AG04449 (cell line): ENCODE measurements at places on chromosomes 1 and 21.

GRCh38 chr1:177341773-177342172 lies 171.0 kb downstream of the BRINP2 start:
- DNase-seq = no peak

DNA sequence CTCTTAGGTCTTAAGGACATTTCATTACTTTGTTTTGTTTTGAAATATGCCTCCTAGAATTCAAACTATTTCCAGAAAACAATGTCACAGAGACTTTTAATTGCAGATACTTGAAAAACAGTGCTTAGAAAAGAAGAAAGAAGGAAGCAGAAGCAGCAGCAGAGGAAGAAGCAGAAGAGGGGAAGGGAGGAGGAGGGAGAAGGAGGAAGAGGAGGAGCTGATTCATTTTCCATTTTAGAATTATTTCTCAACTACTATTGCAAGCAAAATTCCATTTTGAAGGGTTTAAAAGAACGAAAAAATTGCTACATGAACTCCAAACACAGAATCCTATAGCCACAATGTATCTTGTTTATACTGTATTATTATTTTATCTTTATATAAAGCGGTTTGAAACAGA lies 13.9 kb downstream of the RC3H1 start:
- DNase-seq = no peak

DNA sequence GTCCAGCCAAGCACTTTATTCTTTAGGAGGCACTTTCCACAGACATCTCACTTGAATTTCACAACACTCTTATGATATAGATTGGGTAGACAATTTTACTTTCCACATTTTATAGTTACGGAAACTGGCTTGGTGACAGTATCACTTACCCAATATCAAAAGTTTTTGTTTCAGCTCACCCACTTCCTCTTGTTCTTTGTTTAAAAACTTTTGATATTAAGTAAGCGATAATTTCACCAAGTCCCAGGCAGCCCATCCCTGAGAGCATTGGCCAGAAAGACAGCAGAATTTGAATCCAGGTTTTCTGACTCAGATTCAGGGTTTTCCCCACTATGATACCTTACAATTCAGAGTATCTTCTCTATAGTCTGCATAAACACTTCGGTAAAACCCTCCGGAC lies 60.0 kb downstream of the LRIG2 start:
- no peak for DNase-seq

DNA sequence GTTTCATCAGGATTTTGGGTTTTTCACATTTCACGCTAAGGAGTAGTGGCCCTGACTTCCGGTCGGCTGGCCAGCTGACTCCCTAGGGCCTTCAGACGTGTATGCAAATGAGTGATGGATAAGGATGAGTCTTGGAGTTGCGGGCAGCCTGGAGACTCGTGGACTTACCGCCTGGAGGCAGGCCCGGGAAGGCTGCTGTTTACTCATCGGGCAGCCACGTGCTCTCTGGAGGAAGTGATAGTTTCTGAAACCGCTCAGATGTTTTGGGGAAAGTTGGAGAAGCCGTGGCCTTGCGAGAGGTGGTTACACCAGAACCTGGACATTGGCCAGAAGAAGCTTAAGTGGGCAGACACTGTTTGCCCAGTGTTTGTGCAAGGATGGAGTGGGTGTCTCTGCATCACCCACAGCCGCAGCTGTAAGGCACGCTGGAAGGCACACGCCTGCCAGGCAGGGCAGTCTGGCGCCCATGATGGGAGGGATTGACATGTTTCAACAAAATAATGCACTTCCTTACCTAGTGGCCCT lies 23.1 kb upstream of the TNFRSF1B start:
- DNase-seq = peak; percentile 77

GRCh38 chr1:58248791-58249190 lies 297.7 kb downstream of the OMA1 start:
- no peak for DNase-seq

DNA sequence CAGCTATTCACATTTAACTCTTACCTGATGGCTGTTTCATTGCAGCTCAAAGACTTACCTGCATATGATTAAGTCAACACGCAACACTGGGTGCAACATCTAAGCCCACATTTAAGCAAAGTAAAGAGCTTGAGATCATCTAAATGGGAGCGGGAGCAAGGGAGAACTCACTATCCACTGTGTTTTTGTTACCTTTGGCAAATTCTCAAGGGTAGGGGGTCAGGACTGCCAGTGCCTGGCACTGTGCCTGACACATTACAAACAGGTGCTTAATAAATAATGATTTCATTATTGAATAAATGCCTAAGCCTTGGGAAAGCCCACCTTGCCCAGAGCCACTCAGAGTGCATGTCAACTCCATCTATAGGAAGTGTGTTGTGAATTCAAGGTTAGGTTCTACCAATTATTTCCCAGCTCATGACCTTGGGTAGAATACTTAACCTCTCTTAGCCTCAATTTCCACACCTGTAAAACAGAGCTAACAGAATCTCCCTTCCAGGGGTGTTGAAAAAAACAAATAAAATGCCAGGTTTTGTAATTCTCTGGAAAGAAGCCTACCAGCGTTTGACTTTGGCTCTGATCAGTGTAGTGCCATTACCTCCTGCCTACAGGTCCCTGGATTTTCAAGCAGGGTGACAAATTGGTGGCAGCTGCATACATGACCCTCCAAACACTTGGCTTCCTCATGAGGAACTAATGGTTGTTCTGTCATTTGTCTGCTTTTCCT lies 109.7 kb downstream of the TGFBR3 start:
- no peak for DNase-seq

DNA sequence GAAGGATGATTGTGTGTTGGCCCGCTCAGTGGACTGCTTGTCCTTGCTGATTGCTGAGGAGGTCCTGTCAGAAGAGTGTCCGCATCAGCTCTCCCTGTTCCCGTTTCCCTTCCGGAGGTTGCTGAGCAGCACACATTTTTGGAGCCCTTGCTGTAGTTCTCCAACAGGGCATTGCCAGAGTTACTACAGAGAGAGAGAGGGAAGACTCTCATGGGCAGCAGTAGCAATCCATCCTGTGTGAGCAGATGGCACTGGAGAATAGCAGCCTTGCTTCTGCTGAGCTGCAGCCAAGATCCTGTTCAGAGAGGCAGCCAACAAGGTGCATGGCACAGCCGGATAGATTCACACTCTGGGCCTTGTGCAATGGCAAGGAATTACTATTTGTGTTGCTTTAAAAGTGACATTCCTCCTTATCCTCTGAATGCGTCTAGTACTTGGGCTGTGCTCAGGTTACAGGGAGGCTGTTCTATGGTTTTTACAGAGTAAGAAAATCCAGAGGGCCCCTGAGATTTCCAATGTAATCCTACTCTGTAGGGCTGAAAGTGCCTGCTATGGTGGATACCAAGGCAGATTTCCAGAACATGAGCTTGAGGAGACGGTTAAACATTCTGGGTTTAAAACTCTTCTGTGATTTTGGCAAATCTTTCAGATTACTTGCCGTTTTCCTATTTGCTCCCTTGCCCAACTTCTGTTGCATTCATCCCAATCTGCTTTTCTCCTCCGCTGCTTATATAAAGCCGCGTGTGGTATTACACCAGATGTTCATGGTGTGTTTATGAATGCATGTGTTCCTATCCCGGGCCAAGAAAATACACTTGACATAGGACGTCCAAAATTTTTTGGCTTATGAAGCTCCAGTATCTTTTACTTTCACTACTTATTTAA lies 27.4 kb downstream of the AK4 start:
- no peak for DNase-seq

DNA sequence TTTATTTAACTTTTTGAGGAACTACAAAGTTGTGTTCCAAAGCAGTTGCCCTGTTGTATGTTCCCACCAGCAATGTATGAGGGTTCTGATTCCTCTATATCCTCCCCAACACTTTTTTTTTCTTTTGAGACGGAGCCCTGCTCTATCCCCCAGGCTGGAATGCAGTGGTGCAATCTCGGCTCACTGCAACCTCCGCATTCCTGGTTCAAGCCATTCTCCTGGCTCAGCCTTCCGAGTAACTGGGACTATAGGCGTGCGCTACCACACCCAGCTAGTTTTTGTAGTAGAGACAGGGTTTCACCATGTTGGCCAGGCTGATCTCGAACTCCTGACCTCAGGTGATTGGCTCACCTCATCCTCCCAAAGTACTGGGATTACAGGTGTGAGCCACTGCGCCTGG lies 60.4 kb upstream of the ENAH start:
- DNase-seq = no peak

DNA sequence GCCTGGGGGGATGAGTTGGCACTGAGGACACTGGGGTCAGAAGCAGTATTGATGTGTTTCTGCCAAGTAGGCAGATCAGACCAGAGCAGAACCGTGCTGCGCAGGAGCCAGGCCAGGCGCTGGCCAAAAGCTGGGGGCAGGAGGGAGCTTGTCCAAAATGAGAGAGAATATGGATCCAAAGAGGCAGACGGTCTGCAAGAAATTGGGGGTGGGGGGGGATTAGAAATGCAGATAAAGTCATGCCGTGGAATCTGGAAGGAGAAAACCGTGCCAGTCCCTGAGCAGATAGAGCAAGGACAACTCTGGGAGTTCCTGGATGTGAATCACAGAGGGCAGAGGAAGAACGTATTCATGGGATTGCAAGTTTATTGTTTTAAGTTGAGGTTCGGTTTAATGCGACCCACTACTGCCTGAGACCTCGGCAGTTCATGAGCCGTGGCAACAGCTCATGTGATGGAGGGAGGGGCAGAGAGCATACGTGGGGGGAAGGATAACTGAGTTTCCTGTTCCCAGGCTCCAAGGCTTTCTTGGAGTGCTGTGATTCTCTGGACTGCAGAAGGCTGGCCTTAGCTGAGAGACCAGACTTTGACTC lies 224.0 kb downstream of the FGGY start:
- peak; percentile 21 for DNase-seq

GRCh38 chr1:90176530-90176929 lies 181.6 kb downstream of the ZNF326 start:
- DNase-seq = no peak

GRCh38 chr1:27292106-27292505 lies 29.9 kb upstream of the TMEM222 start:
- DNase-seq = no peak

GRCh38 chr21:45284456-45284741 lies 3.3 kb downstream of the POFUT2 start:
- DNase-seq = no peak

GRCh38 chr1:58713841-58714240 lies 14.0 kb upstream of the MYSM1 start:
- DNase-seq = no peak

- DNase-seq = no peak
Observed at GRCh38 chr21:39108291-39109162, 74.7 kb downstream of the PSMG1 start.

- no peak for DNase-seq
Observed at GRCh38 chr21:25822981-25823380, 88.2 kb downstream of the GABPA start.

DNA sequence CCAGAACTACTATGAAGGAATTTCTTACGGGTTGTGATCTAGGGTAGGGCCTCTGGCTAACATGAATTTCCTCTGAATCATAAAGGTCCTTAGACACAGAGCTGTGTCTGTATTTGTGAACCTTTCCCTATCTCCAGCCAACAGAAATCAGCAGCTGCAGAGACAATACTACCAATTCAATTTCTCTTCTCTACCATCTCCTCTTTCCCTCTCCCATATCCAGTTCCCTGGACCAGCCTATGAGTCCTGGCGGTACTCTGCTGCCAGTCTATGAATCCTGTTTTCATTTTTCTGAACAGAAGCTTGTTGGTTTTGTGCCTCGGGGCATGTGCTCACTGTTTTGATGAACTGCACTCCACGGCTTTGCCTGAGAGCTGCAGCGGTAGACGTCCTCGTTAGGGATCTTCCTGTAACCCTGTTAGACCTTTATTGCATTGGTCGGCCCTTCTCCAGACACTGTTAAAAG lies 458.0 kb upstream of the VAMP3 start:
- DNase-seq = no peak

DNA sequence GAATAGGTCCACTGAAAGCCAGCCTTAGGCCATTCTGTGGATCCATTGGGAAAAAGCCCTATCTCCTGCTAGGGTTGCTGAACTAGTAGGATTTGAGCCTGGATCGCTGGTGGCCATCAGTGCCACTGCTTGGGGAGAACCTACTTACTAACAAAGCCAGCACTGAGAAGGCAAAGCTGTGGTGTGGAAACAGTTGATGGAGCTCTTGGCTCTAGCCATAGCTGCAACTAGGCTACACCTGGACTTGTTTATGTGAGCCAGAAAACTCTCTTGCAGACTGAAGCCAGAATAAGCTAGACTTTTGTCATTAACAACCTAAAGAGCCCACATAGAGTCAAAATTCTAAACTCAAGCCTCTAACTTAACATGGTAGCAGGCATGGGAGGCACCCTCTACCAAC lies 20.7 kb downstream of the DAB1 start:
- no peak for DNase-seq

- DNase-seq = no peak
Observed at GRCh38 chr1:31055953-31056352, 9.6 kb downstream of the PUM1 start.

- DNase-seq = no peak
Observed at GRCh38 chr1:66327588-66327987, 206.4 kb upstream of the SGIP1 start.

GRCh38 chr1:228387321-228387720 lies 19.3 kb downstream of the TRIM11 start:
- no peak for DNase-seq

DNA sequence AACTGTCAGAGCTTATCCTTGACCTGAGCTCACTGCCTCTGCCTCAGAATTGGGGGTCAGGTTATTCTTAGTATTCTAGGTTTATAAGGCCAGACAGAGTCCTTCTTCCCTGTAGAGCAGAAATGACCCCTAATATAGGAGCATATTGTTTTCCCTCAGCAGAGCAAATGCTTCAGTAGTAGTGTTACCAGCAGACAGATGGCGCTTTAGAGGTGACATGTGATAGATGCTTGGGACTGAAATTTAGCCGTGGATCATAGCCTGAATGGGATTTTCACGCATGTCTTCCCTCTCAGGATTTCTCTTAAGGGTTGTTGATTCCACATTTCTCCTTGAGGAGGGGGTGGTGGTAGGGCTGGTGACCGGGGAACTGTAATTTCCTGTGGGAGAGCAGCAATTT lies 24.5 kb downstream of the ADARB1 start:
- DNase-seq = no peak

DNA sequence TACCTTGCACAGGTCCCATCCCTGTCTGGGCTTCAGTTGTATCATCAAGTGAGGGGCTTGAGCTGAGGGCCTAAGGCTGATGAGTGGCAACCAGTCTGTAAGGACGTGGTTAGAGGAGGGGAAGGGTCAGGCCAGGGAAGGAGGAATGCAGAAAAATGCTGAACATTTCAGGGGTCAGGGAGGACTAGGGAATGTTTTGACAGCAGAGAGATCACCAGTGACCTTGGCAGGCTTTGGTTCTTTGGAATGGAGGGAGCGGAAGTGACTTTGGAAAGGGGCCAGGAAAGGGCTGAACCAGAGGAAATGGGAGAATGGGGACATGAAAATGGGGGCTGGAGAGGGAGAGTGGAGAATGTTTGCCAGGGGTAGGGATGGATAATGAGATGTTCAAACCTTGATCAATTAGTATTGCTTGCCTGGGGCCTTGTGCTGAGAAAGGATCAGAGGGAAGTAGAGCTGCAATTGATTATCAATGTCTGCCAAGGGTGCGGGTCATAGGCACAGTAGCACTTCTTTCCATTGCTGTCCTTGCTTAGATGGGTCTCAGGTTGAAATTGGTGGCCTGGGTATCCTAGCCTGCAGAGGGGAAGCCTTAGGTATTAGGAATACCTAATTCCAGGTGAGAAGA lies 7.4 kb downstream of the LDLRAP1 start:
- no peak for DNase-seq

- no peak for DNase-seq
Observed at GRCh38 chr1:205521686-205522085, 17.2 kb downstream of the CDK18 start.
